ENCODE measurements at places on chromosomes 5 and 9.

GRCh38 chr5:165397516-165397915, 1892.1 kb downstream of the MAT2B start:
- DNase-seq = no peak
- H3K4me1 ChIP-seq = no peaks in the 10 kb centered on the region
- H3K27ac ChIP-seq = no peak overlapping the region
- H3K36me3 ChIP-seq = no peaks in the 10 kb centered on the region
- H3K27me3 ChIP-seq = no peaks in the 10 kb centered on the region

DNA sequence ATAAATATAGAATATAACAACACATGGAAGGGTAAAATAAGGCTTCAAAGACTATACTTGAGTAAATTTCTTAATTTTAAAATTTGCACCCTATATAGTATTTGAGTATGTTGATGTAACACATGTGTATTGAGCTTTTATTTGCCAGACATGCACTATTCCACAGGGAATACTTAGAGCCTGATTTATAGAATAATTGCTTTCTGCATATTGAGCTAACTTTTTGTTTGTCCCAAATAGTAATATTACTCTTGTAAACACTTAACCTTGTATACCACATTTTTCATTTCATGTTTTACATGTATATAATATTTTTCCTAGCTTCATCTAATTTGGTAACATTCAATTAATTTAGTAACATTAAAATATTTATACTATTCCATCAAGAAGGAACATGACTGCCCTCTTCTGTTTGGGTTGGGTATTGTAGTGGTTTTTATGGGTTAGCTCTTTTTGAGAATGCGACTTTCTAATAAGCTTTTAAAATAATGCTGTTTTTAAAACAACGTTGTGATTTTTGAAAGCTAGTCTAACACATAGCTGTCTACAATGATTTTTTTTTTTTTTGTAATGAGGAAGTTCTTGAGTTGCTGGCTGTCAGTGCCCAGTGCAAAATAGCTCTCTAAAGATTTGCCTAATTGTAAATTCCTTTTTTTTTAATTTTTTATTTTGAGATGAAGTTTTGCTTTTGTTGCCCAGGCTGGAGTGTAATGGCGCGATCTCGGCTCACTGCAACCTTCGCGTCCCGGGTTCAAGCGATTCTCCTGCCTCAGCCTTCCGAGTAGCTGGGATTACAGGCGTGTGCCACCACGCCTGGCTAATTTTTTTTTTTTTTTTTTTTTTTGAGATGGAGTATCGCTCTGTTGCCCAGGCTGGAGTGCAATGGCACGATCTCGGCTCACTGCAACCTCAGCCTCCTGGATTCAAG, 4.8 kb downstream of the SUB1 start:
- H3K4me3 ChIP-seq = no peak overlapping the region
- peak; percentile 57 for DNase-seq
- no peak overlapping the region for H3K27ac ChIP-seq
- no peaks in the 10 kb centered on the region for H3K27me3 ChIP-seq

DNA sequence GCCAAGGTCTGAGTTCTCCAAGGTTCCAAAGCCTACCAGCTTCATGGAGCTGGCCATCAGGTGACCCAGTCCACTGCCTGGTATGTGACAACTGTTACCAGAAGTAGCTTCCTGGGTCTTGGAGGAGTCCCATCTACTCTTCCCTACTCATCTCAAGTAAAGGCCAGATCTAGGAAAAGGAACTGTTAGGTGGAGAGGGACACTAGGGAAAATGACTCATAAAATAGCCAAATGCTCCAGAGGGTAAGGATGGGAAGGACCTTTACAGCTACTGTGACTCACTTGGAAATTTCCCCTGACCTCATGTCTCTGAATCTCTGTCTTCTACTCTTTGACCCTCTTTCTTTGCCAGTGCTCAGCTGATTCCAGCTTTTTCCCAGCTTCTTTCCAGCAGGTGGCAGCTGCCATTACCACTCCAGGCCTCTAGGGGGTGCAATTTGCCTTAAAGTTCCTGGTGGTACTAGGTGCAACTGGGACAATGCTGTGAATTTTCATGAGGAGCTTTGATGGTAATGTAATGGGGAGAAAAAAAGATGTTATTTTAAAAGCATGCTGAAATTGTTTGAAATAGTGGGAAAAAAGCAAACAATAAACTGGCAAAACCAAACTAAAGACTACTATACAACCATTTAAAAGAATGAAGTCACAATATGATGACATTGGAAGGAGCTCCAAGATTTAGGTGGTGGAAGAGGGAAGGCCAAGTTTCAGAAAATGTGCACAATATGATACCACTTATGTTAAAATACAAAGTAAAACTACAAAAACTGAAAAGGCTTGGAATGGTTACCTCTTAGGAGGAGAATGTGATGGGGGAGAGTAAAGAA, 27.1 kb upstream of the MYORG start:
- H3K4me1 ChIP-seq = peaks cover 10% of the 10 kb centered on the region
- no peaks in the 10 kb centered on the region for H3K27me3 ChIP-seq
- no peak overlapping the region for H3K27ac ChIP-seq
- no peak overlapping the region for H3K4me3 ChIP-seq
- peak; percentile 69 for DNase-seq

DNA sequence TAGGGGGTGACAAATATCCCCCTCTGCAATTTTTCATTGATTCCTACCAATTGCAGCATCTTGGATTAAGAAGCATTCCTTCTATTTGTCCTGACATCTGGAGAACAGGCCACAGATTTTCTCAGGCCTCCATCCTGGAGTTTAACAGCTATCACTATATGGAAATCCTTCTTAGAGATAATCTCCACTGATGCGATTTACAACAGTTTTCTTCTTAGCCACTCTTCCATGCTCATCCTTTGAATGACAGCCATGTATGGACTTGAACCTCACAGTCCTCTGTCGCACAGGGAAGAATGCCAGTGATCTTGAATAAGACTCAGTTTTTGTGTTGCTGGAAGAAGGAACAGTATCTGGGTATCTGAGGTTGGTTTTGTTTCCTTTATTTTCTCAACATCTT, 73.2 kb downstream of the PGM5 start:
- no peak for DNase-seq
- H3K4me1 ChIP-seq = no peaks in the 10 kb centered on the region
- no peaks in the 10 kb centered on the region for H3K27me3 ChIP-seq
- no peak overlapping the region for H3K27ac ChIP-seq

- no peak for DNase-seq
- 0 out of 2 replicates have a peak, but pooled peaks cover 10% of the 10 kb centered on the region for H3K27me3 ChIP-seq
- no peak overlapping the region for H3K27ac ChIP-seq
Observed at GRCh38 chr5:147668385-147668784, 114.1 kb downstream of the JAKMIP2 start.

GRCh38 chr9:134434894-134435506, 108.7 kb downstream of the RXRA start:
- 0 out of 2 replicates have a peak, but pooled peaks cover 7% of the 10 kb centered on the region for H3K36me3 ChIP-seq
- no peaks in the 10 kb centered on the region for H3K27me3 ChIP-seq
- H3K27ac ChIP-seq = peak overlapping the region; percentile 27
- peak; percentile 97 for DNase-seq
- H3K4me1 ChIP-seq = peaks cover 13% of the 10 kb centered on the region

DNA sequence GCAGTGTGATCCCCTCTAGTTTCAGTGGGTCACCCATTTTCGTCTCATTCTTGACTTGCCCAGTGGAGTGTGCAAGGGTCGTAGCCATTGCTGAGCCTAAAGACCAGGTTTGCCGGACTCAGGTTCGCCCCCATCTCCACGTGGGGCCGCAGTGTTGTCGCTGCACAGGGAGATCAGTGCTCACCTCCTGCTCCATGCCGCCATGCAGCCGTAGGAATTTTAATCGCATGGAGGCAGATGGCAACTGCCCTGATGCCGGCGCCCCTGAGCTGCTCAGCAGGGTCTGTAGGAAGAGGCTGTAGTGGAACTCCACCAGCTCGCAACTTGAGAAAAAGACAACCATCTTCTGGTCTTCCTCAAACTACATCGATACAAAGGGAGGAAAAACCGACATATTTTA, 24.1 kb downstream of the DDX31 start:
- no peak overlapping the region for H3K4me3 ChIP-seq
- H3K36me3 ChIP-seq = peaks cover 53% of the 10 kb centered on the region
- H3K27ac ChIP-seq = no peak overlapping the region
- H3K4me1 ChIP-seq = peaks cover 20% of the 10 kb centered on the region
- H3K27me3 ChIP-seq = no peaks in the 10 kb centered on the region

DNA sequence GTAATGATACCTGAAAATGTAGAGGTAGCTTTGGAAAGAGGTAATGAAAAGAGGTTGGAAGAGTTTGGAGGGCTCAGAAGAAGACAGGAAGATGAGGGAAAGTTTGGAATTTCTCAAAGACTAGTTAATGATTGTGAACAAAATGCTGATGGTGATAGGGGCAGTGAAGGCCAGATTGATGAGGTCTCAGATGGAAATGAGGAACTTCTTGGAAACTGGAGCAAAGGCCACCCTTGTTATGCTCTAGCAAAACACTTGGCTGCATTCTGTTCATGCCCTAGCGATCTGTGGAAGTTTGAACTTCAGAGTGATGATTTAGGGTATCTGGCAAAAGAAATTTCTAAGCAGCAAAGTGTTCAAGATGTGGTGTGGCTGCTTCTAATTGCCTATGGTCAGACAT, 161.2 kb upstream of the SPEF2 start:
- no peaks in the 10 kb centered on the region for H3K27me3 ChIP-seq
- H3K4me1 ChIP-seq = no peaks in the 10 kb centered on the region
- no peak for DNase-seq
- no peak overlapping the region for H3K27ac ChIP-seq
- no peak overlapping the region for H3K4me3 ChIP-seq
- no peaks in the 10 kb centered on the region for H3K36me3 ChIP-seq

- no peaks in the 10 kb centered on the region for H3K27me3 ChIP-seq
- no peak overlapping the region for H3K27ac ChIP-seq
- no peak for DNase-seq
- no peak overlapping the region for H3K4me3 ChIP-seq
- H3K36me3 ChIP-seq = no peaks in the 10 kb centered on the region
Observed at GRCh38 chr9:119047513-119048307, 321.5 kb downstream of the BRINP1 start.

- H3K4me1 ChIP-seq = peaks cover 9% of the 10 kb centered on the region
- no peaks in the 10 kb centered on the region for H3K27me3 ChIP-seq
- no peak overlapping the region for H3K4me3 ChIP-seq
- no peak overlapping the region for H3K27ac ChIP-seq
Observed at GRCh38 chr9:128860937-128861336, 20.8 kb downstream of the KYAT1 start.

DNA sequence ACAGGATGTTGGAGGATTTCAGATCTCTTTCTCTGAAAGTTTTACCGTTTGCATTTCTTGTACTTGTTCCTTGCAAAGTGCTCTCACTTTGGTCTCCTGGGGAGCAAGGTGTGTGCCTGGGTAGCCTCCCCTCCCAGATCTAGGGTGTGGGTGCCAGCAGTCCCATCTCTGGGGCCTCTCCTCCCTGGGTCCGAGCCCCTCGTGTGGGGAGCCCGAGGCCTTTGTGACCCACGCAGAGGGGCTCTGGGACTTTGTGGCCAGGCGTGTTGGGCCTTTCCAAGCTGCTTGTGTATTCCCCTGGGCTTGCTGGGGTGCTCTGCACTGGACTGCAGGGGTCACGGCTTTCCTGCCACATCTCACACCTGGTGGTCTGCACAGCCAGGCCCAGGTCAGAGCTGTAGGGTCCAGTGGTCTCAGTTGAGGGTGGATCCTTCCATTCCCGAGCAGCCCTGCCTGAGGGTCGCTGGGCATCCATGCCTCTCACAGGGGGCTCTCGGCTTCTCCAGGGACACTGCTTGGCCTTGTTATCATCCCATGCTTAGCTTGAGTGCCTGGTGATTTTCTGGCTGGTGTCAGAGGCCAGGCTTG, 96.3 kb downstream of the CACNA1B start:
- no peaks in the 10 kb centered on the region for H3K4me1 ChIP-seq
- no peak overlapping the region for H3K27ac ChIP-seq
- DNase-seq = no peak
- H3K36me3 ChIP-seq = no peaks in the 10 kb centered on the region

DNA sequence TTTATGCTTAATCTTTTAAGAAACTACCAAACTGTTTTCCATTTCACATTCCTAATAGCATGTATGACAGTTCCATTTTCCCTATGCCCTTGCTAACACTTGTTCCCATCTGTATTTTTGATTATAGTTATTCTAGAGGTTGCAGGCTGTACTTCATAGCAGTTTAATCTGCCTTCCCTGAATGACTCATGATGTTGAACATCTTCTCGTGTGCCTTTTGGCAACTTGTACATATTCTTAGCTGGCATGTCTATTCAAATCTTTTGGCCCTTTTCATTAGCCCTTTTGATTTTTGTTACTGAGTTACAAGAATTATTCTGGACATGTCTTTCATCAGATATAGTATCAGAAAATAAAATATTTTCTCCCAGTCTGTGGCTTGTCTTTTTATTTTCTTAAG, 320.3 kb downstream of the DIRAS2 start:
- no peak overlapping the region for H3K4me3 ChIP-seq
- no peak for DNase-seq
- no peaks in the 10 kb centered on the region for H3K36me3 ChIP-seq
- no peaks in the 10 kb centered on the region for H3K27me3 ChIP-seq

DNA sequence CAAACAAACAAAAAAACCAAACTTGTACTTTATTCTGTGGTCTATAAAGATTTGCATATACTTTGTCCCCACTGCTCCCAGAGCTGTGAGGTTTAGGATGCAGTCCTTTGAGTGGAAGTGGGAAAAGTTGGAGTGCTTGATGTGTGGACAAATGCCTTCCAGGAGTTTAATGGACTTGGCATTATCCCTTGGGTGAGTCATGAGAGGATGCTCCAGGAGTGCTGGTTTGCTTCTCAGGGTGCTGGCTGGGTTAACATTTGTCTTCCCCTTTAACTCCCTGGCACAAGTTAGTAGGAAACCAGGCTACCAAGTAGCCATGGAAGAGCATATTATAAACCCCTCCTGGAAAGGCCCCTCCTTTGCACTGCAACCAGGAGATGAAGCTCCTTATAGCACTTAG, 417.4 kb upstream of the RIOK2 start:
- H3K27ac ChIP-seq = no peak overlapping the region
- H3K27me3 ChIP-seq = no peaks in the 10 kb centered on the region
- no peaks in the 10 kb centered on the region for H3K36me3 ChIP-seq
- no peaks in the 10 kb centered on the region for H3K4me1 ChIP-seq

GRCh38 chr5:178895615-178896571, at the start of gene ZFP2:
TSS of gene ZFP2 (plus strand) at chr5:178895913. CDS start at chr5:178931314, 35,401 bp downstream.
- H3K27ac ChIP-seq = no peak within 1 kb of the TSS
- no peaks in the 10 kb centered on the region for H3K4me1 ChIP-seq
- DNase-seq = peak; percentile 76

DNA sequence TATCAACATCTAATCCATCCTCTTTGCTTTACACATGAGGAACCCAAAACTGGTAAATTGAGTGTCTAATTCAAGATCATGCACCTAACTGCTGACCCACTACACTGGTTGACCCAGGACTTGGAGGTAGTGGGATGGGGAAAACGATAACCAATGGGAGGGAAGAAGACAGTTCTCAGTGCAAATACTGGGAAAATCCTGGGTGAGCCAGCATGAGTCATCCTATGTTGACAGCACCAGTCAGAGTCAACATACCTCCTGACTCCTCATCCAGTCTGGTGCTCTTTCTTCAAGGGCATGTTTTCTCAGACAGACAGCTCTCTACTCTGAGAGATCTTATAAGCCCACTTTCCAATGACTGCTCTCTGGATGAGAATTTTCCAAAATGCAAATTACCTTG, 232.8 kb upstream of the PTGER4 start:
- no peaks in the 10 kb centered on the region for H3K36me3 ChIP-seq
- no peak overlapping the region for H3K4me3 ChIP-seq
- peak; percentile 81 for DNase-seq
- no peak overlapping the region for H3K27ac ChIP-seq

GRCh38 chr5:26864061-26864460, 174.3 kb downstream of the CDH9 start:
- no peak overlapping the region for H3K27ac ChIP-seq
- H3K4me1 ChIP-seq = no peaks in the 10 kb centered on the region
- H3K4me3 ChIP-seq = no peak overlapping the region
- no peak for DNase-seq
- H3K27me3 ChIP-seq = no peaks in the 10 kb centered on the region

- no peak for DNase-seq
- no peaks in the 10 kb centered on the region for H3K4me1 ChIP-seq
- H3K27me3 ChIP-seq = no peaks in the 10 kb centered on the region
- no peak overlapping the region for H3K27ac ChIP-seq
- H3K36me3 ChIP-seq = no peaks in the 10 kb centered on the region
Observed at GRCh38 chr9:32508728-32509127, 17.3 kb downstream of the RIGI start.
